ENCODE measurements at places on chromosomes 5 and 9.

GRCh38 chr5:1099926-1100663, 11.8 kb downstream of the SLC12A7 start:
- no peak for DNase-seq

GRCh38 chr9:15299374-15299939, 7.6 kb downstream of the TTC39B start:
- peak; percentile 36 for DNase-seq

DNA sequence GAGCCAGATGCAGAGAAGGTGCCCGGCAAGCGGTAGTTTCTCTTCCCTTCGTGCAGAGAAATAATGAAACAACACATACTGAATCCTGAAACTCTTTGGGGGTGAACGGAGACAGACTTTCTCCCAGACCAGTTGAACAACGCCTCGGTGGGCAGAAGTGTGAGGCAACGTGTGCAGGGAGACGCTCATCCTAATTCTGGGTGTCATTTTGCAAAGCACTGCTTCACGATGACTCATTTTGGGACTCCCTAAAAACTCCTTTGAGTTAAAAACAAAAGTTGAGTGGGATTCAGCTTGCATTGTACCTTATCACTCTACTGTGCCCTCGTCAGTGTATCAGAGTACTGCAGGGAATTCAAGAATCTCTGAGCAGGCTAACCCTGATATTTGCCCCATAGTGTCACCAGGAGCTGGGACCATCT, 3.5 kb upstream of the NEK6 start:
- peak; percentile 75 for DNase-seq

GRCh38 chr9:4970970-4971641, 14.0 kb upstream of the JAK2 start:
- DNase-seq: peak; percentile 64

DNA sequence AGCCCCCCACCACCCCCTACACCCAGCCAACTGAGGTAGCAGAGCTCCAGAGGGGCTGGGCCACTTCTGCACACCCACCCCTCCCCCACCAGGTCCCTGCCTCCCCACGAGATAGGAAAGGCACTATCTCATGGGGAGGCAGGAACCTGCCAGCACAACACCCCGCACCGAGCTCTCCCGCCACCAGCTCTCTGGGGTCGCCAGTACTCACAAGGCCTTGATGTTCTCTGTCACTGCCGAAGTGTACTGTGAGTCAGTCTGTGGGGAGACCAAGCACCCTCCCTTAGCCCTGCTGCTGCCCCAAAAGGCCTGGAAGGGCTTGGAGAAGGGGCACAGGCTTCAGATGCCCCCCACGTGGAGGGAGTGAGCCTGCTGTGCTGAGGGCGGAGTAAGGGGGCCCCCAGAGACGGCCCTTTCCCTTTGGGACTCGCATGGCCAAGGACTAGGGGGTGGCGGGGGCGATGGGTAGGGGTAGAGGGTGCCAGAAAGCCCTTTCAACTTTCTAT, 5.9 kb downstream of the MGAT4B start:
- DNase-seq: no peak

- DNase-seq: no peak
Measured at GRCh38 chr9:8693464-8693863, 893.9 kb upstream of the DMAC1 start.

DNA sequence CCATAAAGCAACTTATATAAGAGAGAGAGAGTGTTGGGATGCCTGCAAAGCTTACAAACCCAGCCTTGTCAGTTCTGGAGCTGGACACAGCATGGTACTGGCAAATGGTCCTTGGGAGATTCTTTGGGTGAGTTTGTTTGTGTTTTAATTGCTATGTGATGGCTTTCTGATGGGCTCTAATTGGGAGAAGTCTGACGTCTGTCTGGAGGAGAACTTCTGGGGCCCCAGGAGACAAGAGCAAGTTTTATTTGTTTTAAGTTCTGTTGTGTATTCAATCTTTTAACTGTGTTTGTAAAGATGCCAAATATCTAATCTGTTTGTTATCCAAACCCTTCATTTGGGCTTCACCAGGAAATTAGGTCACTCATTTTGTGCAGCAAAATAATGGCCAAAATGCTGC, 50.3 kb upstream of the AFAP1L1 start:
- no peak for DNase-seq
